Activated CD4-positive, alpha-beta T cell treated with anti-CD3 and anti-CD28 coated beads, Interleukin-2, amount 50 U/mL, for 16 hours (primary cell): ENCODE measurements at places on chromosomes 7 and 10.

DNA sequence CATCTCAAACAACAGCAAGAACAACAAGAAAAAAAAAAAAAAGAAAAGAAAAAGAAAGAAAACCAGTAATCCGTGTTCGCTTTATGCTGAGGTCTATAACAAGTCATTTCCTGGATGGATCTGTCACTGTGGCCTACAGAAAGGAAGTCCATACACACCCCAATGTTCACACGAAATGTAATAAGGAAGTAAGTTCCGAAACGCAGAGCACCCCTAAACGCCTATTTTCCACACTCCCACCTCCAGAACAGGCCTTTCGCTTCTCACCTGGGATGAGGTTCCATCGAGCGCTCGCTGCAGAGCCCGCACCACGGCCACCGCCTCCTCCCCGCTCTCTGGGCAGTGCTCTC lies 735 bp downstream of the ZNF394 start:
- DNase-seq: peak; percentile 41

- no peak for DNase-seq
These were observed 456 bp upstream of the ACHE start for GRCh38 chr7:100895956-100896731.

DNA sequence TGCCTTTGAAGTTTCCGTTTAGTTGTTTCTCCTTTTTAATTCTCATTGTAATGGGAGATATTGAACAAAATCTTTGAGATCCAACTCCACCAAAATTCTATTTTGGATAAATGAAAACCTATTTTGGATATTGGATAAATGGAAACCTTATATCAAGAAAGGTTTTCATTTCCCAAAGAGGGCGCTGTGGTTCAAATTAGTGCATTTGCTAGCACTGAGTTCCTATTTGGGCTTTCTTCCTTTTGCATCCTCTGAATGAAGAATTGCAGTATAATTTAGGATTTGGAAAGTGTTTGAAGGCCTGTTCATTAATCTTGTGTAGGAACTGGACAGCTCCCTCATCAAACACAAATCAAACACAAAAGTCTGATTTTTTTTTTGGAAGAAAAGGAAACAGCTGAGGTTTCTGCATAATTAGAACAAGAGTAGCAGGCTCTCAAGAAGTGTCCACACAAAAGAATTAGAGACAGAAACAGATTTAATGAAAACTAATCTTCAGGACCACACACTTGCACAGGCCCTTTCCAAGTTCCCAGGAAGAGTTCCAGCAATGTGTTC lies 80.8 kb upstream of the KLF14 start:
- peak; percentile 12 for DNase-seq

- DNase-seq: no peak
These were observed 72.4 kb downstream of the LMBR1 start for GRCh38 chr7:156820445-156821063.

DNA sequence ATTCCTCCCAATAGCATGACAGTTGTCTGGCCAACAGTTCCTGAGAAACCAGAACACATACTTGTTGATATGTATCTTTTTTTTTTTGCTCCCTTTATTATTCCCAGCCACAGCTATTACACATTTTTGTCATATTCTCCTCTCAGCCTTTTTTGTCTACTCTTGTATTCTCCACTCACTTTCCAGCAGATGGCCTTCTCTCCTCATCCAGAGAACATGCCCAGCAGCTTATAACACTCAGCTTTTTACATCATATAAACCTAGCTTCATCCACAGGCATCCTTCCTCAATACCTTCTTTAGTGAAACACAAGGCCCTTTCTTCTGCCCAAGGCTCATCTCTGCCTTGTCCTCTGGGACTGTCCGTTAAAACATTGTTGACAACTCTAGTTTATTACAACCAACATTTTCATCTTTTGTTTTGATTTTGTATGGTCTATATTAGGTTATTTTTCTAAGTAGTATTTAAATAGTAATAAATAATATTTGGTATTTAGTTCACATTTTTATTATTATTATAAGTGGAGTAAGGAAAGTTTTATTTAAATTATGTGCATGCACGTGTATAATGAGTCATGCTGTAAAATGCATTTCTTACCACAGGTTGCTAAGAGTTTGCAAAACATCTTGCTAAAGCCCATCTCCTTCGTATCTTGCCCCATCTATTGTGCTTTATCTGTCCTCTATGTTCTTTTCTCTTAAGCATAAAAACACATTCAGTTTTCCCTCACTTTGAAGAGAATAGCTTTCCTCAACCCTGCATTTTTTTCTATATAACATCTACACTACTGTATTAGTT lies 101.5 kb downstream of the ORC5 start:
- DNase-seq: no peak

DNA sequence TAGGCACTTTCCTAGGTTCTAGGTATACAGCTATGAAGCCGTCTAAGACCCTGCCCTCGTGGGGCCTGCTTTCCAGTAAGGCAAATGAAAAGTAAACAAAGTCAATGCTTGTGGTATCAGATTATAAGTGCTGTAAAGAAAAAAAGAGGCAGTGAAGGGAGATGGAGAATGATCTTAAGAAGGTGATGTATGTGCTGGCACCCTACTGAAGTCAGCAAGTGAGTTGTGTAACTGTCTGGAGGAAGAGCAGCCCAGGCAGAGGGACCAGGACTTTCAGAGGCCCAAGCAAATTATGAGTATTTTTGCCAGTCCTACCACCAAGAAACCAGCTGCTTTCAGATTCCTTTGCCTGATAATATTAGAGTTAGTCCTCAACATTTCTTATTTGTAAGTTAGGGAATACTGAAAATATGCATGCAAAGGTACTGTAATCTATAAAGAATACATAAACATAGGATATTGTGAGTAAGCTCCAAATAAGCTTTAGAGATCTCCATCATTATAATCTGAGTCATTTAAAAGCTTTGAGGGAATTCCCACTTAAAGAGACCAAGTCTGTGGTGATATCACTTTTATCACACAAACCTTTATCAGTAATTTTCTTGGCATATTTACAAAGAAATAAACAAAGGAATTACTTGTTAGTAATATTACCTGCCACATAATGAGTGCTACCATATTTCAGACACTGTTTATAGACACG lies 329.2 kb upstream of the LRGUK start:
- DNase-seq: no peak

DNA sequence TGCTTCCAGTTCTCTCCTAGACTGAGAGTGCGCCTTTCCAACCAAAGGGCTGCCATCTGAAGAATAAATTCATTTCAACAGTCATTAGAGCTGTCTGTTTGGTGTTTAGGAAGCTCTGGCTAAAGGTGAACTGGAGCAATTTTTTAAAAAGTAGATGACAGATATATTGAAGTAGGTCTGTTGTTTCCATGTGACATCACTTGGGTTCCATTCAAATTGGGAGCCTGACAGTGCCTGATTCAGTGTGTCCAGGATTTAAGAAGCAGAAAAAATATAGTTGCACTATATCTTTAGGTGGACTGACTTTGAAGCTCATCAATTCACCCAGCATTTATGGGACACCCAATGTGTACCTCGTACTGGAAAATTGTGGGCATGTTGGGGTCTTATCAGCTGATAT lies 367.7 kb downstream of the BBS9 start:
- DNase-seq: no peak

DNA sequence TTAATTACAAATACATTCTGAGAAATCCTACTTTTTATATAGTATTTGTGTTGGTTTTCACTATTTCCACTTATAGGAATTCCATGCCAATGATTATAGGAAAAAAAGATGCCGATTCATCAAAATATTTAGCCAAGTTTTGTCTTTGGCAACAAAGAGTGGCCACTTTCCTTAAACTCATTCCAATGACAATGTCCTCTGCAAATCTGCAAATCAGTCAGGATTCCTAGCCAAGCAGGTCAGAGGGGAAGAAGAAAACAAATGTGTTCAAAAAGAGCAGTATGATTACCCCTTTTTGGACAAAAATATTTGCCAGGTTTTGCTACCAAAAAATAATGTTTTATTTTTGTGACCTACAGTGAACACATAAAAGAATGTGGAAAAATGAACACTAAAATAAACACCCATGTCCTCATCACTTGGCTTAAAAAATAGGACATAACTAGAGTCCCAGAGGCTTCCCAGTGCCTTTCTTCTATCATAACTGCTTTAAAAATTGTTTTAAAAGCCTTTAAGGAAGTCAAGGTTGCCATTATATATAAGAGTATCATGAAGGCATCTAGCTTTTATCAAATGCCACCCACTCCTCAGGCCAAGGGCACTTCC lies 125.9 kb downstream of the ADAM12 start:
- no peak for DNase-seq
